ENCODE measurements at places on chromosomes 7 and 10.
A peak's percentile ranks its signal among the peaks of the same experiment; 100 is the strongest.

- DNase-seq, result no peak
Measured at GRCh38 chr7:107077699-107078516, 33.4 kb downstream of the PRKAR2B start.

DNA sequence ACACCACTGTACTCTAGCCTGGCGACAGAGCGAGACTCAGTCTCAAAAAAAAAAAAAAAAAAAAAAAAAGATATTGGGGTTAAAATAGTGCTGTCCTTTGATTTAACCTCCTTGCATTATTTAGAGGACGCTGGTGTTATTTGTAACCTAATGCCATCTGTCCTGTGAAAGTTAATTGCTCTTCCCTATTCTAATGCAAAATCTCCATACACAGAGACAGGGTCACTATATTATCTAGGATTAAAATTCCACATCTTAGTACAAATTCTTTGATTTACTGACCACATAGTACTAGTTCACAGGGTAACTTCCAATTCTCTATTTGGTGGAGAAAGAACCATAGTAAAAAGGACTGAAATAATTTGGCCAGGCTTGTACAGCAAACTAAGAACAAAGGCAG is 184.2 kb upstream of the STEAP4 start:
- DNase-seq, result no peak

- DNase-seq, result no peak
Measured at GRCh38 chr7:46386428-46387399, 465.6 kb upstream of the IGFBP3 start.

GRCh38 chr10:91242940-91243339 is 22.5 kb downstream of the PCGF5 start:
- DNase-seq, result no peak

- no peak for DNase-seq
Measured at GRCh38 chr7:105846404-105846803, 30.0 kb downstream of the ATXN7L1 start.

GRCh38 chr10:122249991-122250750 is 20.9 kb upstream of the BTBD16 start:
- no peak for DNase-seq

DNA sequence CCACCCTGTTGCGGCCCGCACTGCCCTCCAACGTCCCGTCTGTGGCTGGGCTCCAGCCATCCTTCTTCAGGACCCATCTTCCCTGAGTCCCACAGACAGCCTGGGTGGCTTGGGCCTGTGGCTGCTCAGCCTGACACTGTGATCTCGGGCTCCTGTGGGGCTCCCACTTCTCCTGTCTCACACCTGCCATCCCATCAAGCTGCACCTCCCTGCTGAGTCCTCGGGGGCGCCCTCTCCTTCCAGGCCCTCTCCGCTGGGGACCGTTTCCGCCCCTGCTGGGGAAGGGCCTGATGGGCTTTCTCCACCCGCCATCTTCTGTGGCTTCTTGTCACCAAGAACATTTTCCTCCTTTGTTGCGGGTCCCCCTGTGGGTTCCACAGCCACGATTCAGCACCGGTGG is 173.8 kb upstream of the PPP2R2D start:
- DNase-seq, result no peak

DNA sequence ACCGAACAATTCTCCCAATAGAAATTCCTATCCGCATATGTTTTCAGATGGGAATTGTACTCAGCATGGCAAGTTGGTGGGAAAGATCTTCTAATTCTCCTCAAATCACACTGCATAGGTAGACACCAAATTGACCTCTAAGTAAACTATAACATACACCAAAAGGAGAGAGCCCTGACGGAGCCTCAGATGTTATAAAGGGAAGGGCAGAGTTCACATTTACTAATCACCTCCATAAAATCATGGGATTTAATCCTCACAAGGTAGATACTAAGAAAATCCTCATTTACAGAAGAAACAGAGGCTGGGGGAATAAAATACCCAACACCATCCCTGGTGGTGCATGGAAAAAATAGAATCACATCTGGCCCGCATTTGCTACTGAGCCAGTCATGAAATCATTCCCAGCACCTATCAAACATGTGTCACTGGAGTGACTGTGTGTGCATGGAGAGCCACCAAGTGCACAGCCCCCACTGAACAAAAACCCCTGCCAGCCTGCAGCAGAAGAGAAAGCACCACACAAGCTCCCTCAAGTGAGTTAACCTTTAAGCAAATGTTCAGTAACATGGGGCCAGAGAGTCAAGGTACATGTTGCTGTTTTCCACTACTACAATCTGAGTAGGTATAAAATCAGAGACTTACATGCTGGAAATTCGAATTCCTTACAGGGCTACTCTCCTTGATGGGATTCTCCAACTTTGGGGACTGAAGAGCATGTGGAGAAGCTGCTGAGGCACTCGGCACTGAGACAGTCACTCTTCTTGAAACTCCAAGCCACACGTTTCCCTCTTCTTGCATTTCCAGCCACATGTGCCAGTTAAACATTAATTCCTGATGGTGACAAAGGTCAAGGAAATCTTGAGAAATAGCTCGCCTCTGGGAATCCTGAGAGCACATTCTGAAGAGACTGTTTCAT is at the start of gene DDC:
DDC (minus strand) TSS at position 766 of the 919 bp plus-strand sequence. CDS start 21,320 bp downstream, outside the sequence.
- DNase-seq, result no peak

DNA sequence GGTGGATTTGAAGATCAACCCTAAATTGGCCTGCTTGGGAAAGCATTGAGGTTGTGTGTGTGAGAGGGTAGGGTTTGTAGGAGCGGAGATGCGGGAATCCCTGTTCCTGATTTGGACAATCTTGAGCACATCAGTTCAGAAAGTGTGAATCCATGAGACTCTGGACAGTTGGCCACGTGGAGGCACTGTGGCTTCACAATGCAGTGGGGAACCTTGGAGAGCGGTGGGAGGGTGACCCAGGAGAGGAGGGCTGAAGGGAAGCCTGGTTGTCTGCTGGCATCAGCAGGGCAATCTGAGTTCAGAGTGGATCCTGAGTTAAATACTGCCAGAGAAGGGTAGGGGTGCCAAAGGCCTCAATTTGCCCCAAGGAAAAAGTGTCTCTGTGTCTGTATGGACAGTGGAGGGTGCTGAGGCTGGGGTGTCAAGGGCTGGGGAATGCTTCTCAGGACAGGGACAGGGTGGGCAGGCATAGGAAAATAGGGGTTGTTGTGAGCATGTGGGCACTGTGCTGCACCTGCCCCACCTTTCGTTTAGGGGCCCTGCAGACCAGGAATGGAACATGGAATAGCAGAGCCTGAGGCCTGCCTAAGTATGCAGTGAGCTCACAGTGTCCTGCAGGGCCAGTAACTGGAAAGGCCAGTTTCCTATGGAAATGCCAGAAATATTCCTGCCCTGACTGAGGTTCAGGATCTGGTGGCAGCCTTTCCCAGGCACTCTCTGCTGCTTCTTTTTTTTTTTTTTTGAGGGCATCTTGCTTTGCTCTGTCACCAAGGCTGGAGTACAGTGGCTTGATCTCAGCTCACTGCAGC is 162.9 kb upstream of the PRSS58 start:
- peak; percentile 39 for DNase-seq

- no peak for DNase-seq
Measured at GRCh38 chr7:4709187-4709586, 27.1 kb downstream of the FOXK1 start.

- no peak for DNase-seq
Measured at GRCh38 chr10:124142960-124143359, 49.6 kb upstream of the CHST15 start.

DNA sequence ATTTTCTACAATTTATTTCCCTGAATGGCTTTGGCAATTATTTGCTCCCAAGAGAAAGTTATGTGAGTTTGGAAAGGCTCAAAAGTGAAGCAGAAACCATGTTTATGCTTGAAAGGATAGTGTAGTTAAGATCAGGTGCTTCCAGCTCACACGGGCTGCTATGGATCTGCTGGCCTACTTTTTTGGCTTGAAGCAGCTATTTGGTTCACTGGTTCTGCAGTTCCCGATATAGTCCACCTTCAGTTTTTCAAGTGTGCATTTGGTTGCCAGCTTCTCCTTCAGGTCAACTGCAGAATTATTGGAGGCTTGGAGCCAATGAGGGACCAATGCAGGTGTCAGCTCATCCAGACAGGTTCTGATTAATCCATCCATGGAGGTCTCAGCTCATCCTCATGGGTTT is 484.3 kb upstream of the SEMA3A start:
- DNase-seq, result no peak

- DNase-seq, result no peak
Measured at GRCh38 chr10:56091872-56092271, 269.2 kb downstream of the ZWINT start.

DNA sequence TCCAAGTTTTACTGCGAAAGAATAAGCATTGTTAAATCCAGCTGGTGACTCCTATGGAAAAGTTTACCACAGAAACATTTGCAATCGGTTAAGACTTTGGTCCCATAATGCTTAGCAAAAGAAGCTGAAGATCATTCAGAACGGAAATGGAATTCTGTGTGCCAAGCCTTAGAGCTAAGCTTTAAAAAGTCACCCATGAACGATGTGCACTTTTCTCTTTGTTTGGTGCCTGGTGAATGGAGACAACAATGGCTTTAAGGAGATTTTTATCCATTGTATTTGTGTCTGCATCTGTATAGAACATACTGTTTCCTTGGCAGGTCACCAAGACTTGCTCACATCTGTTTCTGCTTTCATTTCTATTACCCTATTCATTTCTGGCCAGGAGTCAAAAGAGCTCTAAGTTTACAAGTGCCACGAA is 26.3 kb upstream of the COL1A2 start:
- DNase-seq, result no peak
